ENCODE measurements at places on chromosomes 6 and 20.

GRCh38 chr20:23623666-23624323 lies 14.0 kb downstream of the CST3 start:
- DNase-seq, result no peak

DNA sequence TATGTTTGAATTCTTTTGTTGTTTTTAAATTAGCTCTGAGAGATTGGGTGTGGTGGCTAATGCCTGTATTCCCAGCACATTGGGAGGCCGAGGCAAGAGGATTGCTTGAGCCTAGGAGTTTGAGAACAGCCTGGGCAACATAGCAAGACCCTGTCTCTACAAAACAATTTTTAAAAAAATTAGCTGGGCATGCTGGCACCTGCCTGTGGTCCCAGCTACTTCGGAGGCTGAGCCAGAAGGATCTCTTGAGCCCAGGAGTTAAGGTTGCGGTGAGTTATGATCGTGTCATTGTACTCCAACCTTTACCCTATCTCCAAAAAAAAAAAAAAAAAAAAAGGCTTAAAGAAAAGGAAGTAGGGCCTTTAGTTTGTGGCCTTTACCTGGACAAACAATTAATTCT lies 22.9 kb downstream of the DHX35 start:
- DNase-seq, result no peak

GRCh38 chr6:43455531-43456428 lies at the start of gene DLK2:
Gene DLK2, minus strand, starts transcription at chr6:43455548. Its CDS starts 723 bp downstream, at chr6:43454825.
- no peak for DNase-seq

- no peak for DNase-seq
Measured at GRCh38 chr6:81985191-81985590, 232.7 kb upstream of the TENT5A start.

- no peak for DNase-seq
Measured at GRCh38 chr6:35582315-35582714, 69.6 kb upstream of the TULP1 start.

GRCh38 chr6:81561071-81561564 lies 191.4 kb downstream of the TENT5A start:
- DNase-seq, result no peak

DNA sequence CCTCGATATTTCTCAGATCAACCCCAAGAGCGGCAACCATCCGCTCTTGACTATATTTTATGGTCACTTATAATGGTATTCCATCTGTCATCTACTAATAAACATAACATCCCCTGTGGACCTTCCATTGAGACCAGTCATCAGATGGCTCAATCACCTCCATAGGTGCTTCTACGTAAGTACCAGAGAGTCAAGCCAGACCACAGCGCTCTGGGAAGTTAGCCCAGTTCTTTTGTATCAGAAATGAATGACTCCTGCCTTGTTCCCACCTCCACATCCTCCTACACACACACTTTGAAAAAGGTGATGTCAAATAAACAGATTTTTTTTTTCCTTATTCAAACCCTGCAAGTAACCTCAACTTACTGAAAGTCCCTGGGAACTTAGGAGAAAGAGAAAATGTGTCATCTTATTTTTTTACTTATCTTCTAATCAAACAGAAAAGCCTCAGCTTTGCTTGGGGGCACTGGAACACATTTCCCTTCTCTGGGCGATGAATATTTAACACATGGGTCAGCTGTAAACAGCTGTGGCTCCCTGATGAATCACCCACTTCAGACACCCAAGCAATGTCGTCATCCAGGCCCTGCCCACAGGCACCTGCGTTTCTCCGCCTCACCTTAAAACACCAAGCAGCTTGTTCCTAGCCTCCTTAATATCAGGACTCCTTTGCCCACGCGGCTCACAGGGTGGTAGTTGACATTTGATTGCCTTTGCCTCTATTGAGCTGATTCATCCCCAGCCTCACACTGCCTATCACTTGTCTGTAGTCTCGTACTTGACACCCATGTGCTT lies 121.4 kb upstream of the LY86 start:
- no peak for DNase-seq

DNA sequence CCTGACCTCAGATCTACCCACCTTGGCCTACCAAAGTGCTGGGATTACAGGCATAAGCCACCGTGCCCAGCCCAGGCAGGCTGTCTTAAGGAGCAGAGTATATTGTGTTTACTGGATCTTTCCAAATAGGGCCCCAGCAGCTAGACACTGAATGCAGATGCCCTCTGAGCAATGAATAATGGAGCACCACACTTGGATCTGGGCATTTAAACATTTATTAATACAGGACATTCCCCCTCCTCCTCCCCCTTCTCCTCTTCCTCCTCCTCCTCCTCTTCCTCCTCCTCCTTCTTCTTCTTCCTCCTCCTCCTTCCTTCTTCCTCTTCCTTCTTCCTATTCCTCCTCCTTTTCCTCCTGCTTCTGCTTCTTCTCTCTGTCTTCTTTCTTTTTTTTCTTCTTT lies 34.2 kb downstream of the CD83 start:
- DNase-seq, result no peak

GRCh38 chr6:24273096-24273870 lies 84.6 kb downstream of the DCDC2 start:
- no peak for DNase-seq

- DNase-seq, result no peak
Measured at GRCh38 chr20:51579137-51579536, 36.6 kb upstream of the NFATC2 start.

DNA sequence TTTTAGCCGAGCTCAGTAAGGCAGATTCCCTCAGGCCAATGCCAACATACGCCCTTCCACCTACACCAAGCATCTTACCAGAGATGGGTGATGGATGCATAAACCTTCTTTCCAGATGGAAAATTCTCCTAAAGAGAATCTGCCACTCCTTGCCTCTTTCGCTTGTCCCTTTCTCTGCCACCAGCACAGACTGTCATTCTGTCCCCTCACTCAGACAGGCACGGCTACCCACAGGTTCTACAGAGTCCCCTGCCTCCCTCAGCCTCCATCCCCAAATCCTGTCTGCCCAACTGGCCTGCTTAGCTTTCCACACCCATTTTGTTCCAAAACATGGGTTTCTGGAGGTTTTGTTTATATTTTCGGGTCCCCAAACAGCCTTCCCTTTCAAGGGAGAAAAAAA lies 12.7 kb upstream of the FOXF2 start:
- DNase-seq, result no peak

GRCh38 chr6:158284007-158284875 lies 28.0 kb upstream of the TULP4 start:
- DNase-seq, result peak; percentile 44

DNA sequence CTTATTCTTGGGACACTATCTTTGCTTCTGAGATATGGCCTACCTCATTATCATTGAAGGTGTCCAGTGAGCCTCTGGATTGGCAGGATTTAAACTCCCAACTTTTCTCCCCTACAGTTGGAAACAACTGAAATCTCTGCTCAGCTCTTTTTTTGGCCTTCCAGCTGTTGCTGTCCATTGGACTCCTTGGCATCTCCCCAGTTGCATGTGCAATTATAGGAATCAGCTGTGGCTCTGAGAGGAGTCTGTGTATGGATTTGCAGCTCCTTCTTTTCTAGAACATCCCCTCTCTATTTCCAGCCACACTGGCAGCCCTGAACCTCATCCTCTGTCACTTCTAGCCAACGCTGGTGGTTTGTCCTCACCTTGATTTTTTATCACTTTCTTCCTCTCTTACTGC lies 21.2 kb downstream of the RAB22A start:
- DNase-seq, result peak; percentile 25

GRCh38 chr20:57244221-57244585 lies 22.2 kb downstream of the BMP7 start:
- DNase-seq, result no peak

DNA sequence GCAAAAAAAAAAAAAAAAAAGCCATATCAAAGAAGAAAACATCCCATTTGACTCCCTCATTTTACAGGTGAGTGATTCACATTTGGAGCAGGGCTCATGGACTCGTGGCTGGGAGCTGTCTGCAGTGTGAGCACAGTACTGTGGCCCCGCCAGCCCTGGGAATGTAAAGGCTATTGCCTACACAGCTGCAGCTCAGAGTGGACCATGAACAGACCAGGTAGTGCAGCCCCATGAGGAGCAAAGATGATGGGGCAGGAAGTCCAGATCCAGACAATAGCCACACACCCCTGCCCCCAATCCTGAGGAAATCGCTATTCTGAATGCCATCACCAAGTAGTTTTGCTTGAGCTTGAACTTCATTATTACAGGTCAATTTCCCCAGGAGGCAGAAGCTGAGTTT lies 55.4 kb downstream of the LINC00237 start:
- DNase-seq, result no peak

GRCh38 chr20:55538261-55538908 lies 466.9 kb downstream of the CBLN4 start:
- DNase-seq, result no peak

DNA sequence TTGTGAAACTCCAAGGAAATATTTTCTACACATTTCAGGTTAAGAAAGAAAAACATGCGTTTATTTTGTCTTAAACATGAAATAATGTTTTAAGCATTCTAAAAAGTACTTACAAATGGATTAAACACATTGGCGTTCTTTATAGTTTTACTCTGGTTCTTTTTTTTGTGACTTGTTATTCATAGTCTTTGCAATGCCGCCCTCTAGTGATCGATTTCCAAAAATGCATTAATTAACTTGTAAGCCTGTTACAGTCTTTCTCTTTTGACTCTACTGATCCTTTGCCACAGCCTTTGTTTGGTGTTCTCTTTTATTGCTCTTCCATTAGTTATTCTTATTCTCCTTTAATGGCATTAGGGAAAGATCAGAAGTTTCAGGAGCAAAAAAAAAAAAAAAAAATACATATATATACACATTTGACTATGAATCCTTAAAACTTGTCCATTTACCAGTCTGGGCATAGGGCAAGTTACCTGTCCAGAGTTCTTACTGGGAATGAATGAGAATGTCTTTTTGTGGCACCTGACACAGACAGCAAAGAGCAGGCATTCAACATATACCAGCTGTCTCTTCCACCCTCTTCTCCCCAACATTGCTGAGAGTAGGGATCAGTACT lies 59.9 kb downstream of the MACROD2 start:
- no peak for DNase-seq

DNA sequence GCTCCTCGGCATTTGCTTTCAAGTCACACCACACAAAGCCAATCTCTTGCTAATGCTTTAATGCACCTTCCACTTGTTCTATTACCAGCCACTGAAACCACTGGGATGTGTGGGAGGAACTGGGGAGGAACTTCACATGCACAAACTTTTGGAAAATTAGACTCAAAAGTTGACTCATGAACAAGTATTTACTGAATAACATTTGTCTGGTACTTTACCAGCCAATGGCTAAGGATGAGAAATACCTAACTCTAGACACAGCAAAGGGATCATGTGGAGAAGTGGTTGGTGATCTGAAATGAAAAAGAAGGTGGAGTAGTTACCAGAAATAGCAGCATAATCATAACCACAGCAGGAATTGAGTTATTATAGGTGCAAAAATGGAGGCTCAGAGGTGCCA lies 554.0 kb upstream of the NOX3 start:
- no peak for DNase-seq

DNA sequence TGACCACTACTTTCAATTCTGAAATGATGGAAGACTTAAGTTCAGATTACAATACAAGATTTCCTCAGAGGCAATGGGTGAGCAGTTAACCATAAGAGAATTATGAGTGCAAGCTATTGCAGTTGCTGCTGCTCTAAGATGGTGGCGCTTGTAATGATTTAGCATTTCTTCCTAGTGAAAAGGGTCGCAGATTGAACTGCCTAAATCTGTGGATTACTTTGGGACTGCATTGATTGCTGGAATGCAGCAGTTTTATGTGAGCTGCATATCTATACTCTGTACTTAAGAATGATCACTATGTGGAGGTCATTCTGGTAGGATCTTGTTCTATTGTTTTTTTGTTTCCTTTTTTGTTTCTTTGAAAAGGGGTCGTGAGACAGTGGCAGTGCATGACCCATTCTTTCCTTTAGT lies 5.3 kb downstream of the SCAF8 start:
- no peak for DNase-seq

DNA sequence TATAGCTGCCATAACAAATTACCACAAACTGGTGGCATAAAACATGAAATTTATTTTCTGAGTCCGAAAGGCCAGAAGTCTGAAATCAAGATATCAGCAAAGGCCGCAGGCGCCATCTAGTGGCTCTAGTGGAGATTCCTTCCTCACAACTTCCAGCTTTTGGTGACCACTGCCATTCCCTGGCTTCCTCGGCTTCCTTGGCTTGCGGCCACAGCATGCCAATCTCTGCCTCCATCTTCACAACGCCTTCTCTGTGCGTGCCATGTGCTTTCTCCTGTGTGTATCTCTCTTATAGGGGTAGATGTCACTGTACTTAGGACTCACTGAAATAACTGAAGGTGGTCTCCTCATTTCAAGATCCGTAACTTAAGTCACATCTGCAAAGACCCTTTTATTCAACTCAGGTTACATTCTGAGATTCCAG lies 5.4 kb upstream of the PLAGL1 start:
- DNase-seq, result peak; percentile 77

DNA sequence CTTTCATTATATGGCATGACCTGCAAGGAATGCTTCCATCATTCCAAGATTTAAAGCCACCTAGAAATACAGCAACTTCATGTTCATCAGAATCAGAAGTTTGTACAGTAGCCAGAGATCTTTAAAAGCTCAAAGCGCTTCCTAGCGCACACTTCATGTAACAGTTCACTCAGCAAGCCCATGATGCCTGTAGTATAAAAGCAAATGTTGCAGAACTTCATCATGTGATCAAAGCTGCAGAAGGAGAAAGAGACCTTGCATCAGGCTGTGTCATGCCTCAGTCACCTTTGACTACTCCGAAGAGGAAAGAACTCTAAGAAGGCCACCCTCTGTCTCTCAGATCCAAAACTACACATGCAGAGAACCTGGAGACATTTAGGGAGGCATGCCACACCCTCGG lies 78.5 kb downstream of the AGPAT4 start:
- DNase-seq, result no peak

DNA sequence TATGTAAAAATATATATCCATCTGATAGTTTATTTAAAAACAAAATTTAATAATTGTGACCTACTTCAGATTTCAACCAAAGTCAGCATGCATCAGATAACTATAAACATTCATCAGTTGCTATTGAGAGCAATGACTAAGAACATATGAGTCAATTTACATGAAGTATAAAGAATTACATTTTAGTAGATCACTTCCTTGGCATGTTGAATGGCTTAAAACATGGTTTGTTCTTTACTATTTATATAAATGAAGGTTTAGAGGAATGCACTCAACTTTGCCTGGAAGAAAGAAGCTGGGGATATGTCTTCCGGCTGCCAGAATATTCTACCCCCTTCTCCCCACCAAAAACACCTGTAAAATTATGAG lies 6.4 kb upstream of the FAM217A start:
- no peak for DNase-seq

All from uterus (tissue), 4 donors.